ENCODE measurements at places on chromosomes 16 and 17.

DNA sequence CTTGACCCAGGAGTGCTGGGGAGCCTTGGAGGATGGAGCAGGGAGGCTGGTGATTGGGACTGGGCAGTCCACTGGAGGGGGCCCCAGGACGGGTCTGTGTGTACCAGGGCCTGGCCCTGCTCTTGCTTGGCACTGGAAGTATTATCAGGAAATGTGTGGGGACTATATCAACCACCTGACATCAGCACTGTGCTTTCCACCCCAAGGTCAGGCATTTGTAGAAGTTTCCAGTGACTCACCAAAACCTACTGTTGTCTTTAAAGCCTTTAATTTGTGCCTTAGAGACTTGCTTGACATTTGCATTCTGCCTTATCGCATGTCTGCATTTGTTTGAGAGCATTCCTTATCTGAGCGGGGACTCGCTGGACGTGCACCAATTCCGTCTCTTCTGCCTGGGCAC lies 323.1 kb downstream of the FOXL1 start:
- no peak for DNase-seq

GRCh38 chr17:75980188-75981018 lies 1.4 kb downstream of the TEN1 start:
- DNase-seq = no peak

GRCh38 chr17:7203391-7203790 lies 16.2 kb downstream of the DLG4 start:
- no peak for DNase-seq

- no peak for DNase-seq
Observed at GRCh38 chr16:72036098-72036497, 18.2 kb upstream of the HP start.

DNA sequence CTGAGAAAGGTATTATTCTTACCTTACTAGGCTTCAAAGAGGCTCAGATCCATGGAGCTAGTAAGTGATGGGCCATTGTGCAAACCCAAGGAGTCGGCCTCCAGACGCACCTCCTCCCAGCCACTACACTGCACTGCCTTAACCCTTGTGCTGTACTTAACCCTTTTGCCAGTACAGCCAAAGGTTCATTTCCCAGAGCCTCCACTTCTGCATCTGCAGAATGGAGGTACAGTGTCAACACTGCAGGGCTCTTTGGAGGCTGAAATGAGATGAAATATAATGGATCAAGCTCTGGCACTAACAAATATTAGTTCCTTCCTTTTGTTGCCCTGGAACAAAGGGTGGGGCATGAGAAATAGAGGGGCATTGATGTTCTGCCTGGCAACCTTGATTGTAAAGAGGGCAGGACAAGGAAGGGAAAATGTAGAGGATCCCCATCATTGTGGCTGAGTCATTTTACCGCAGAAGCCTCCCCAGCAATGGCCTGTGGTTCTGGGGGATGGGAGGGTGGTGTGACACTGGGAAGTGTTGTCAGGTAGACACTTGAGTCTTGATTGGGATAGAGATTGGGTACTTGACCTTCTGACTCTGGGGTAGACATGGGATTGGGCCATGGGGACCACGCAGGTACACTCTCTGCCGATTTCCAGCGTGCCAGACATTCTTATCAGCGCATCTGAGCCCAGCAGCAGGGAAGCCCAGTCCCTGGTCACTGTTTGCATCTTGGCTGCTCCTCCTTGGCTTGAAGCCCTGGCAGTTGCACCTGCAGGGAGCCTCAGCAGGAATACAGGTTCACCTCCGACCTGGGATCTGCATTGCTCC lies 84.0 kb downstream of the MSI2 start:
- no peak for DNase-seq

DNA sequence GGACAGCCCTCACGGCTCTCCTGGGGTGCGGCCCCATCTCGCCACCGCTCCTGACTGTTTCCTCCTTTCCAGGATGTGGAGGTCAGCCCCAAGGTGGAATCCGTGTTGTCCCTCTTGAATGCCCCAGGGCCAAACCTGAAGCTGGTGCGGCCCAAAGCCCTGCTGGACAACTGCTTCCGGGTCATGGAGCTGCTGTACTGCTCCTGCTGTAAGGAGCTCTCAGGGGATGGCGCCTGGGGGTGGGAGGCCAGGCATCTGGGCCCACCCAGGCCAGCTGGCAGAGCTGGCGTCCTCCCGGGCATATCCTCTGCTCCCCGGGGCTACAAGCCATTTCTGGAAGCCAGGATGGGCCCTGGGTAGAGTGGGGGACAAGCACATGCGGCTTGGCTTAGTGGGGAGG lies 13.2 kb downstream of the IL34 start:
- DNase-seq = no peak

GRCh38 chr17:78490673-78491072 lies 86.5 kb downstream of the DNAH17 start:
- no peak for DNase-seq

GRCh38 chr17:57739402-57740234 lies 5.5 kb downstream of the CCDC182 start:
- no peak for DNase-seq

- no peak for DNase-seq
Observed at GRCh38 chr16:12392585-12393091, 411.0 kb downstream of the CPPED1 start.

DNA sequence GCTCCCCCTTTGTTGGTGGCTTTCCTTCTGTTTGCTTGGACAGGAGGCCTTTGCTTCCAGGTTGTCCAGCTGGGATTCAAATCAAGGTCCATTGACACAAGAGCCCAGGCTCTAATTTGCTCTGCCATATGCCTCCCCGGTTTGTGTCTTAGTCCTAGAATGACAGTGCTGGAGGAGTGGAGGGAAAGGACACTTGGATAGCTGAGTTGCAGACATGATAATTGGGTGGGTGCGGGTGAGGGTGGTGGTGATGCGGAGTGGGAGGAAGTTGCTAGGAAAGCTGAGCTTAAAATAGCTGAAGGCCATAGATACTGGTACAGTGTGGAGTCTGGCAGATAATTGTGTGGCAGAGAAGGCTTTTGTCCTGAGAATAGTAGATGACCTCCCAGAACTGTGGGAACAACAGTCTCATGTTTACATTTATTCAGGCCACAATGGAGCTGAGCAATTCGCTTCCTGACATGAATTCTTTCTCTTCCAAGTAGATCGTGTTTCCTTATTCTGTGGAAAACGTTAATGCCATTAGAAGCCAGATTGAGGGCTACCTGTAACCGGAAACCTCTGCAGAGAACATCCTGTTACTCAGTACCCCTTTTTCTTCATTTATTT lies 23.8 kb downstream of the SEC14L1 start:
- DNase-seq = no peak

DNA sequence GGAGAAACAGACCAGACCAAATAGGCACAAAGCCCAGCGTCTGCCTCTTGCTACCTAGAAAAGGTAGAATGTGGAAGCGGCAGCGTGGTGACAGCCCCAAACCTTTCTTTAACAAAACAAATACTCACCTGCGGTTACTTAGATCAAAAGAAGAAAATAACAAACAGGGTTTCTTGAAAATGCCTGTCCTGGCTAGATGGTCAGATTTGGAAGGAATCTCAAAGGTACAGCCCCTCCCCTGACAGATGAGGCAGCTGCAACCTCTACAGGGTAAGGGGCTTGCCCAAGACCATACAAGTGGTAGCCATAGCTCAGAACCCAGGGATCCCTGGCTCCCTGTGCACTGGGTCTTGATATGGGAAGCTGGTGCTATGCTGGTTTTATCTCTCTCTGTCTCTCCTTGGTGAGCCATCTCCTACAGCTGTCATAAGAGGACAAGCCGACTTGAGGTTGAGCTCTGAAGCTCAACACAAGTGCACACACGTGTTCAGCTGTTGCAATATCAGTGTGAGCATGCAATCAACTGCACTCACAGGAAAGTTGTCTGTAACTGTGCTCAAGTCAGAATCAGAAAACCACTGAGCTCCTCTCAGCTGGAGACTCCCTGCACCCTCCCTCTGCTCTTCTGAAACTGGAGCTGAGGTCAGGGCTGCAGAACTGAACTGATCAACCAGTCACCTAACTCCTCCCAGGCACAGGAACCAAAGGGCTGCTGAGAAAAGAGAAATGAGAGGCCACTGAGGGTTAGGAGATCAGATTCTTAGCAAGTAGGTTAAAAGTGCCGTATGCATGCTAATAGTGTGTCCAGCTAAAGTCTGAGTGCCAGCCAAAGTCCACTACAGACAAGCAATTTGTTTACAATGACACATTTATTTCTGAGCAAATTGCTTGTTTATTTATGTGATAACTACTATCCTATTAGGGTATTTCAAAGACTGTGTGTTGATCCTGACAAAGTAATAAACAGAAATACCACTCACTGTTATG lies 6.1 kb upstream of the RNF157 start:
- peak; percentile 68 for DNase-seq

- DNase-seq = no peak
Observed at GRCh38 chr17:16529906-16530305, 37.9 kb upstream of the LRRC75A start.

DNA sequence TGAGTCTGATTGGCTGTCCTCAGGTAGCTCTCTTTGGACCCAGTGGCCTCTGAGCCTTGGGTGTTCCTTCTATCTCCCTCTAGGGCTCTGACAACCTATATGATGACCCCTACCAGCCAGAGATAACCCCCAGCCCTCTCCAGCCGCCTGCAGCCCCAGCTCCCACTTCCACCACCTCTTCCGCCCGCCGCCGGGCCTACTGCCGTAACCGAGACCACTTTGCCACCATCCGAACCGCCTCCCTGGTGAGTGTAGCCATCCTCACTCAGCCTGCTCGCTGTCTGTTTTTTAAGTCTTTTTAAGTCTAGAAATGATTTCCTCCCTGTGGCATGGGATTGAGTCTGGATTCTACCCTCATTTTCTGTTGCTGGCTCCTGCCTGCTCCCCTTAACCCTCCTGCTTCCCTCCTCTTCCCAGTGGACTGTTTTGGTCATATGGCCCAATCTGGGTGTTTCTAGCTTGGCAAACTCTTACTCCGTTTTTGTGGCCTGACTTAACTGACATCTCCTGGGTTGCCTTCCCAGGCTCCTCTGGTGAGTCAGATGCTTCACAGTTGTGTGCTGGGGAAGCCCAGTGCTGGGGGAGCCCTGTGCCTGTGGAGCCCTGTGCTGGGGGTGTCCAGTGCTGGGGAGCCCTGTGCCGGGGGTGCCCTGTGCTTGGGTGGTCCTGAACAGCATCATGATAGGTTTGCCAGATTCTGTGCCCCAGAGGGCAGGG lies 9.9 kb downstream of the TAOK2 start:
- DNase-seq = no peak

- no peak for DNase-seq
Observed at GRCh38 chr17:74413491-74413890, 18.4 kb upstream of the GPRC5C start.

- no peak for DNase-seq
Observed at GRCh38 chr17:77441130-77441920, 300.6 kb downstream of the SEC14L1 start.

- DNase-seq = no peak
Observed at GRCh38 chr17:80755650-80756405, 211.2 kb downstream of the RPTOR start.

DNA sequence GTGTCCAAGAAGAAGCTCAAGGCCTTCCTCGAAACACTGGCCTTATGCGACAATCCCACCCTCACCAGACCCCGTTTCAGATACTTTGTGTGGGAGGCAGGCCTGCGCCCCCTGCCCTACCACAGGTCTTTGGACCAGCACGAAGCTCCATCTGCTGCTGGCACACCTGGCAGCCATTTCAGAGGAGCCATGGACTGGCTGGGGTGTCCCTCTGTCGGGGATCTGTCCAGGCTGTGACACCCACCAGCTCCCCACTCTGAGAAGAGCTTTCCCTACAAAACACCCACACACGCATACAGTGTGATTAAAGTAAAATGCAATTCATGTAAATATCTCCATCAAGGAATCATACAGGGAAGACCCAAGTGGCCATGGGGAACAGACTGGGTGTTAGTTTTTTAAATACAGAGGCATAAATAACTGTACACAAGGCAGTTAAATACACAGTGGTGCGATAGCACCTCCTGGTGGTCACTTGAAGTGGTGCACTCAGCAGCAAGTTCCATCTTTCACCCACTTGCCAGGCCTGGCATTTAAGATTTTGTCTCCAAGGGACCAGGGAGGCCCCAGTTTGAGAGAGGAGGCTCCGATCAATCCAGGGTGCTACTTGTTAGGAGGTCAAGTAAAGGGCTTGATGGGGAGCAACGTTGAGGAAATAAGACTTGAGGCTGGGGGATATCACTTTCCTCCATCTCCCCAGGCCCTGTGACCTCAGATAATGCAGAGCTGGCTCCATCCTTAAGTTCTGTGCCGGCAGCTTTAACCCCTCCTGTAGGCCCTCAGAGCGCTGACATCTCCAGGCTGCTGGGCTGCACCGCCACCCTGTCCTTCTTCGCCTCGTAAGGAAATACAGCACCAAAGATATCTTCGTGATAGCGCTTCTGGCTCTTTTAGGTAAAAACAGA lies 43.6 kb downstream of the NOS2 start:
- DNase-seq = peak; percentile 47

DNA sequence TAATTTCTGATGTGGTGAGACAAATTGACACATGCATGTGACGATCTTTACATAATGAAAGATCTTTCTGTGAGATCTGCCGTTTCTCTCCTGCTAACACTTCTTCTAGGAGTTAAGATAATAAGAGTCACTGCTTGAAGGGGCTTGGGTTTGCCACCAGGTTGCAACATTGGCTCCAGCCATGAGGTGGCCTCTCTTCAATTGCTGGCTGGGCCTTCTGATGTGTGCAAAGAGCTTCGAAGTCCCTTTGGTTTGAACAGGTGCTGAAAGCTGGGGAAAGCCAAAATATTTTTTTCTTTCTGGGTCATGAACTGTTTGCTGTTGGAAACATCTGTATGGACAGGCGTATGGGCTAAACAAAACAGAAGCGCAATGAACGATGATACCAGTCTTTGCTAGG lies 204.1 kb upstream of the SALL1 start:
- DNase-seq = no peak

- peak; percentile 31 for DNase-seq
Observed at GRCh38 chr17:78923660-78924453, 1.3 kb downstream of the TIMP2 start.

DNA sequence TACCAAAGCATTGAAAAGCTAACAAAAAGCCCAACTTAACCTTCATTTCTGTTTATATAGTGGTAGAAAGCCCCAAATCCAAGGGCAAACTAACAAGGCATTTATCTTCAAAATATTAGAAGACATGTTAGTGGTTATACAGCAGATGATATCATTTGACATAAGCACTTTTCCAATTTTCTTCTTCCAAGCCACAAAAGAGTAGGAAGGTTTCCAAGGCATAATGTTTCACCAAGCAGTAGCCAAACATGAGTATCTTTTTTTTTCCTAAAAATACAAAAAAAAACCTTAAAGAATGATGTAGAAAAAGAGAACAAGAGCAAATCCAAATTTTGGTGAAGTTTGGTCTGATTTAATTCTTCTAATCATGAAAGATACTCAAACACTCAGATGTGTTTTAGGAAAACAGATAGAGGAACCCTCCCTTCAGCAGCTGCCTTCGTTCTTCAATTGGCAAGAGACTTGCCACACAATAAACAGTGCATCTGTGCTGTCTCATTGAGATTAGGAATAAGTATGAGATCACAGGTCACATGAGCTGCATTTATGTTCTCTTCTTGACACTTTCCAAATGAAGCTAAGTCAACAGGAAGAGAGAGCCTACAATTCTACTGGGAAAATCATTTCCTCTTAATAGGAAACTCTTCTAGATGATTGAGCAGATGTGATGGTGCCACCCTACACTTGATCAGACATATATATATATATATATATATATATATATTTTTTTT lies 106.7 kb downstream of the TTC19 start:
- no peak for DNase-seq
